ENCODE measurements at places on chromosomes 4 and X.

DNA sequence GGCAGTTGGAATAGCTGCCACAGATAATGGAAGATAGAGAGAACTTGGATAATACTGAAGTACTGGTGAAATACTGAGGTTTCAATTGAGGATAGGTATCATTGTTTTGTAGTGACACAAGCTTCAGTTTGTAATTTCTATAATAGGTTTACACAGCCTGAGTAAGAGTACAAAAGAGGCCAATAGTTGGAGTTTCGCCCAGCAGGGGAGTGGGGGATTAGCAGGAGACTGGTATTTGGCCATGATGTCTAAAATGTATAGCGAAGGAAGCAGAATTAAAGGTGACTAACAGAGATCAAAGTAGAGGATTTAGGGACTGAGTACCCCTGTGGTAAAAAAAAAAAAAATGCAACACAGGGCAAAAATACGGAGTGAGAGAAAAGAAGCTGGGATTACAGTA is 129.5 kb downstream of the KCTD8 start:
- DNase-seq, result no peak

DNA sequence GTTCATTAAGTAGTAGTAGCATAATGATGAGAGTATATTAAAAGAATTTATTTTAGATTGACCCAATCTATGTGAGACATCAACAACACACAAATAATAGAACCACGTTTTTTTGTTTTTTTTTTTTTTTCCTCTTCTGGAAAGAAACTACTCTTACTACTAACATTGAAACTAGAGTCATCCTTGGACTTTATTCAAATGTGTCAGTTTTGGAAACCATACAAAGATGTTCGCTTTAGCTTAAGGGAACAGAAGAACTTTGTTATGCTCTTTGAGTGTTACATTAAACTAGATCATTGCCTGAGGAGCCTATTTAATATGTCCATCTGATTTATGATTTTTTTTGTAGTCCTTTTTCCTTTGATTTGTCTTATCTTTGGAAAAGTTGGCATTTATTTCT is 166.7 kb downstream of the RPA4 start:
- no peak for DNase-seq

DNA sequence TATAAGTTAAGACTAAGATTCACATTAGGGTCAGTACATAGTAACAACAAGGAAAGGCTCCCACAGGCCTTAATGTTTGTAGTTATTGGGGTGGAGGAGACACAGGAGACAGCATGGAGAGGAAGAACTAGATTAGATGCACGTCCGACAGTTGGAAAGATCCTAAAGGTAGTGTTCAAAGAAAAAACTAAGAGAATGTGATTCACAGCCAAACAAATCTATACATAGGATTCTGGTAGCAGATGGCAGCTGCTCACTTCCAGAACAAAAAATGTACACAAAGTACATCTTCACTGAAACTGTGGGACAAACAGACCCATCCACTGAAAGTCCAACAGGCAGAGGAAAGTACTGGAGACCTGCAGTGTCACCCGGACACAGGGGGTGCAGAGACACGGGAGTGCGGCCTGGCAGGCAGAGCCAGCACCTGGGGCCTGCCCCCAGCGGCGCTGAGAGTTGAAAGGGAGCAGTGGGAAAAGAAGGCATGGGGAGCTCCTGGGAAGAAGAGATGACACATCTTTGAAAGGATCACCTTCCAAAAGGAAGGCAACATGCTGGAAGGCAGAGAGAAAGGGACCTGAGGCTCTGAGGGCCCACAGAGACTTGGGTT is 40.0 kb downstream of the NELFA start:
- no peak for DNase-seq

DNA sequence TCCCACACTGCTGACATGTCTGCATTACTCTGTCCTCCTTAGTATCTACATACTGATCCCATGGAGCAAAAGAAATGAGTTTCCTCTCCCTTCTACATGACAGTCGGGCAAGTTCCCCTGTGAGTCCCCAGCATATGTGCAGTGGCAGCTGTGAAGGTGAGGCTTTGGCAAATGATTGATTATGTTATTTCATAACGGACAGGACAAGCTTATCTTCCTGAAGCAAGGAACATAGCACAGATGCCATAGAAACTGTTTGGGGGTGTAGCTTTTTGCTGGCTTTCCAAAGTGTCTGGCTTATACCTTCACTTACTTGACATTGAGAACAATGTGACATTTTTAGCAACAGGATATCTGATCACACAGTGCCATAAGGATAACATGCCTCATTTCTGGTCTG is 136.8 kb upstream of the PDLIM3 start:
- DNase-seq, result no peak

GRCh38 chr4:161519611-161520010 is 644.2 kb downstream of the FSTL5 start:
- DNase-seq, result no peak

DNA sequence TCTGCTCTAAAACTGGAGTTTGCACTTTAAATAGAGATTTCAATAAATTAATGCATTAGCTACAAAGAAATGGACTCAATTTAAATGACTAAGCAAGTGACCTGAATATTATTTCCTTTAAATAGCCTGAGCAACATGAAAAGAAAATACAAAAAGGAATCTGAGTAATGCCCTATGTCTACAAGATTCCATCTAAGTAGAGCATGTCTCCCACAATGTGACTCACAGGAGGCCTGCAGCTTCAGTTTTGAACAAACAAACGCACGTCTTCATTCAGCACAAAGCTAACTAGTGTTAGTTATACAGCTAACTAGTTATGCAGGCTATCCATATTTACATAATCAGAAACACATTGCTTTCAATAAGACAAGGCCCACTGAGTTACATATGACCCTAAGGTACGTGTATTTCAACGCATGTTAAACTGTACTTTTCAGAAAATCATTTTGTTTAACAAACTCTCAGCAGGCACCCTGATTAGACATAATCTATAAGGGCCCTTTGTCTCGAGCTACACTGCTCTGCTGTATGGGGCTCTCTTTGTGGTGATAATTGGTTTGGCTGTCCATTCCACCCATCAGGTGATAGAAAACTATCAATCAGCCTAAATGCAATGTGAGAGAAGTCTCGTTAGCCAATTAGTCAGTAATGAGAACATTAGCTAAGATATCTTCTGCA is 116.5 kb downstream of the MAML3 start:
- peak; percentile 17 for DNase-seq

GRCh38 chr4:120403296-120403695 is 336.6 kb upstream of the MAD2L1 start:
- no peak for DNase-seq
